ENCODE measurements at places on chromosomes 12 and 14. TPM values are rescaled to one million over a fixed set of nuclear protein-coding genes. Genes with fewer than 3 reads are reported as not detected.

TMEM229B gene
- 28.0 TPM for polyA plus RNA-seq

MOAP1 gene
- polyA plus RNA-seq: 90.4 TPM

- no peaks in the 10 kb centered on the region for H3K27me3 ChIP-seq
- H3K4me3 ChIP-seq: no peak overlapping the region
- H3K27ac ChIP-seq: no peak overlapping the region
- H3K36me3 ChIP-seq: peaks cover 7% of the 10 kb centered on the region
These were observed 393 bp downstream of the ORMDL2 start for GRCh38 chr12:55818140-55818728.

- peaks cover 8% of the 10 kb centered on the region for H3K27me3 ChIP-seq
- no peaks in the 10 kb centered on the region for H3K4me1 ChIP-seq
- no peak for DNase-seq
- H3K27ac ChIP-seq: no peak overlapping the region
These were observed 96.3 kb downstream of the ST8SIA1 start for GRCh38 chr12:22238211-22238610.

DNA sequence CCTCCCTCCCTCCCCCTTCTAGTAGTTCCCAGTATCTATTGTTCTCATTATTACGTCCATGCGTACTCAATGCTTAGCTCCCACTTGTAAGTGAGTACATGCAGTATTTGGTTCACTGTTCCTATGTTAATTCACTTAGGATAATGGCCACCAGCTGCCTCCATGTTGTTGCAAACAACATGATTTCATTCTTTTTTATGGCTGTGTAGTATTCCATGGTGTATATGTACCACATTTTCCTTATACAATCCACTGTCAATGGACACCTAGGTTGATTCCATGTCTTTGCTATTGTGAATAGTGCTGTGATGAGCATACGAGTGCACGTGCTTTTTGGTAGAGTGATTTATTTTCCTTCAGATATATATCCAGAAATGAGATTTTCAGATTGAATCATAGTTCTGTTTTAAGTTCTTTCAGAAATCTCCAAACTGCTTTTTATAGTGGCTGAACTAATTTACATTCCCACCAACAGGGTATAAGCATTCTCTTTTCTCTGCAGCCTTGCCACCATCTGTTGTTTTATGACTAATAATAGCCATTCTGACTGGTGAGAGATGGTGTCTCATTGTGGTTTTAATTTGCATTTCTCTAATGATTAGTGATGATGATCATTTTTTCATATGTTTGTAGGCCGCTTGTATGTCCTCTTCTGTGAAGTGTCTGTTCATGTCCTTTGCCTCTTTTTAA lies 17.9 kb upstream of the CLEC7A start:
- no peak for DNase-seq
- H3K36me3 ChIP-seq: no peaks in the 10 kb centered on the region
- H3K4me3 ChIP-seq: no peak overlapping the region
- no peaks in the 10 kb centered on the region for H3K27me3 ChIP-seq
- no peak overlapping the region for H3K27ac ChIP-seq

- H3K36me3 ChIP-seq: no peaks in the 10 kb centered on the region
- no peak overlapping the region for H3K4me3 ChIP-seq
- no peaks in the 10 kb centered on the region for H3K4me1 ChIP-seq
- H3K27ac ChIP-seq: no peak overlapping the region
- no peak for DNase-seq
- H3K27me3 ChIP-seq: no peaks in the 10 kb centered on the region
These were observed 73.7 kb upstream of the KCNH3 start for GRCh38 chr12:49465132-49465531.

GRCh38 chr12:131916306-131917138 lies 12.6 kb upstream of the PUS1 start:
- DNase-seq: no peak
- no peak overlapping the region for H3K4me3 ChIP-seq
- no peaks in the 10 kb centered on the region for H3K4me1 ChIP-seq
- peaks cover under 1% of the 10 kb centered on the region for H3K27me3 ChIP-seq

GRCh38 chr12:25458047-25458552 lies 95.0 kb downstream of the LMNTD1 start:
- no peak overlapping the region for H3K4me3 ChIP-seq
- no peaks in the 10 kb centered on the region for H3K36me3 ChIP-seq
- no peaks in the 10 kb centered on the region for H3K27me3 ChIP-seq
- H3K27ac ChIP-seq: no peak overlapping the region
- DNase-seq: no peak

DNA sequence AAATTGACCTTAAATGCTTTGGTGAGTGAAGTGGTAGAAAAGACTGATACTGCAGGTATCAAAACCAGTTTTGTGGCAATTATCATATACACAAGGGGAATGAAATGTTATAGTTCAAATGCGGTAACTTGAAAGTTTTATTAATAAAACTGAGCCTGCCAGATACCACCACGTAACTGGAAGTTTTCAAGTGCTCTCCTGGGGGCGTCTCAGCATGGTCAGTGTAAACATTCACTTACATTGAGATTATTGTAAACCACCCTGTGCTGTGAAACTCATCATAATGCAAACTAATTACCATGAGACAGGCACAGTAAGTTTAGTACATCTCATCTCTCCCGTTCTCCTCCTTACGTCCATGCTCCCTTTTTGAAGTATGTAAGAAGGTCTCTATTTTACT lies 280.7 kb upstream of the FAR2 start:
- H3K36me3 ChIP-seq: no peaks in the 10 kb centered on the region
- no peak overlapping the region for H3K4me3 ChIP-seq
- DNase-seq: no peak
- no peak overlapping the region for H3K27ac ChIP-seq
- H3K4me1 ChIP-seq: no peaks in the 10 kb centered on the region
- peaks cover 5% of the 10 kb centered on the region for H3K27me3 ChIP-seq

- no peak overlapping the region for H3K4me3 ChIP-seq
- DNase-seq: no peak
- peaks cover 18% of the 10 kb centered on the region for H3K36me3 ChIP-seq
- no peaks in the 10 kb centered on the region for H3K4me1 ChIP-seq
- H3K27ac ChIP-seq: no peak overlapping the region
- no peaks in the 10 kb centered on the region for H3K27me3 ChIP-seq
These were observed 15.2 kb downstream of the C12orf43 start for GRCh38 chr12:121001060-121001459.

DNA sequence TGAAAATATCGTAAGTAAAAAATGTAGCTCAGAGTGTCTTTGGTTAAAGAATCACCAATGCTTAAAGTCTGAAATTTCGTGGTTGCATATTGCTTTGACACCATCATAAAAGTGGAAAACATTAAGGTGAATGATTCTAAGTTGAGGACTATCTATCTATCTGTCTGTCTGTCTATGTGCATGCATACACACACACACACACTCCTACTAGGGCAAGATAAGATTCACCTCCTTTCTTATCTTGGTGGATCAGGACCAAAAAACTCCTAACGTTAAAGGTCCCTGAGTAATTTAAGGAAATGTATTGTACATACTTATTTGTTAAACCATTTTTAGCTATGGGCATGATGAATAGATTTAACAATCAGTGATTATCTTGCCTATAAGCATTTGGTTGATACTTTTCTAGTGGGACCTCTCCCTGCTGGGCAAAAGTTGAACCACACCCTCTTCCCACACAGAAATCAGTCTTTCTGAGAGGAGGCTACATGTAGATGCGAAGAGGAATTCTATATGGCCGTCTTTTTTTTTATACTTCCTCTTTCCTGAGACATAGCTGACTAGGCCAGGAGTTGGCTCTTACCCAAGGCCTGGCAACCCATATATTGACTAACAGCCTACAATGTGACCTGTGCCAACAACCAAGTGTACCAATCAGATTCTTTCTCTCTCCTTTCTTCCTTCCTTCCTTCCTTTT lies 19.3 kb upstream of the LLPH start:
- H3K27ac ChIP-seq: no peak overlapping the region
- no peaks in the 10 kb centered on the region for H3K27me3 ChIP-seq
- no peak overlapping the region for H3K4me3 ChIP-seq
- H3K36me3 ChIP-seq: peaks cover 4% of the 10 kb centered on the region
- DNase-seq: no peak

- peak overlapping the region; percentile 74 for H3K4me3 ChIP-seq
- DNase-seq: no peak
These were observed 982 bp downstream of the BCL7A start for GRCh38 chr12:122022393-122023338.

DNA sequence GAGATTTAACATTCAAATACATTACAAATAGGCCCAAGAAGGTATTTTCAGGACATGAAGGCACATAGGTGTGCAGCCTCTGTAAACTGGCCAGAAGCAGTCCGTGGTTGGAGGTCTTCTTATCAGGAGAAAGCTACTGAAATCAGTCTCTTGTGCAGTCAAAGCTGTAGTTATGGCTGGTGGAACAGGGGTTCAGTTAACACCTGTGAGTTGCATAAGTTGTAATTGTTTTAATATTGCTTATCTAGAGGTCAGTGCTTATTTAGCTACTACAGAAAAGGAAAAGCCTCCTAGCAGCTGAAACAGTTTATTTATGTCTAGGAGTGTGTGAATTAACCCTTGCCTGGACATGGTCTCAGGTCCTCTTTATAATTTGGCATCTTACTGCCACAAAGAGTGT lies 377.6 kb upstream of the MDGA2 start:
- DNase-seq: no peak
- H3K36me3 ChIP-seq: no peaks in the 10 kb centered on the region
- no peak overlapping the region for H3K4me3 ChIP-seq
- H3K4me1 ChIP-seq: no peaks in the 10 kb centered on the region

TXNDC16 gene
- 2.1 TPM for polyA plus RNA-seq

DNA sequence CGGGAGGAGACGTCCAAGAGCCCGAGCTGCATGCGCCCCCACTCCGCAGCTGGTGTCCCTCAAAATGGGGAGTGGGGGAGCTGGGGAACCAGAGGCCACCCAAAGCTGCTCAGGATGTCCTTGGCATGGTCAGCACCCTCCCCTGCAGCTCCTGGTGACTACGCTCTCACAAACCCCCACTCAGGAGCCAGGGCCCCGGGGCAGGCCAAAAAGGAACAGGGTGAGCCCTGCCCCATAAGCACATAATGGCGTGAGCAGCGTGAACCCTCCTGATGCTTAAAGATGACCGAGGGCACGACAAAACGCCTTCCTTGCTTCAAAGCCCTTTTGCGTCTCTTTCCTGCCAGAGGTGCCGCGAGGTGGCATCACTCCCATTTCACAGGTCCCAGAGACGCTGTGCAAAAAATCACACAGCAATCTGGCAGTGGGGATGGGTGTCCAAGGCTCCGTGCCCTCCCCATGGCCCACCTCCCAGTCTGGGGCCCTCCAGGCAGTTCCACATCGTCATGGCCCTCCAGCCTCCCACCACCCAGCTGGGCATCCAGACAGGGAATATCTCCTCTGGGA lies 13.5 kb downstream of the NCOR2 start:
- H3K4me3 ChIP-seq: no peak overlapping the region
- H3K27ac ChIP-seq: no peak overlapping the region
- H3K4me1 ChIP-seq: peaks cover 63% of the 10 kb centered on the region
- peaks cover 2% of the 10 kb centered on the region for H3K27me3 ChIP-seq

MSI1 gene
- polyA plus RNA-seq: not detected

DNA sequence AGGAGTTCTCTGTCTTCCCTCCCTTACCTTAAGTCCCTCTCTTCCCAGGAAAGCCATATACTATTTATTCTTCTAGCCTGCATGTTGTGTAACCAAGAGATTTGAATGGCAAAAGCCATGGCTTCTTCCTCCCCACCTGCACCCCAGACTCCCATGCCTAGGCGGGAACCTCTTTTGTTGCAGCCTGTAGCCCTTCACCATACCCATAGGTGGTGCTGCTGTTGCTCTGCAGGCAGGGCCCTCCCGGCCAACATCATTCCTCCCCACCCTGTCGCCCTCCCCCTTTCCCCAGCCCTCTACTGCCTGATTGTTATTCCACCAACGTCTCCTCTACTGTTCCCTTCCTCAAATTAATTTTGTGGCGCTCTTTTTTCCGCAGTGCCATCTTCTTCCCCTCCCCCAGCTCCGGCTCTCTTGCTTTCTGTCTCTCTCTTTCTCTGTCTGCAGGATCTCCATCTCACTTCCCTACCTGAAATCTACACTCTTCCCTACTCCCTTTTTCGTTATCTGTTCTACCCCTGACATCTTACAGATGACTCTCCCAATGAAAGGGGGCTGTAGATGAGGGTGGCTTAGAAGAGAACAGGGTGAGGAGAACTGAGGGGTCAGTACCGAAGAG lies 13.8 kb downstream of the NGDN start:
- peaks cover 1% of the 10 kb centered on the region for H3K4me1 ChIP-seq
- peaks cover 8% of the 10 kb centered on the region for H3K36me3 ChIP-seq
- H3K27ac ChIP-seq: no peak overlapping the region
- no peak overlapping the region for H3K4me3 ChIP-seq
- no peak for DNase-seq

DNA sequence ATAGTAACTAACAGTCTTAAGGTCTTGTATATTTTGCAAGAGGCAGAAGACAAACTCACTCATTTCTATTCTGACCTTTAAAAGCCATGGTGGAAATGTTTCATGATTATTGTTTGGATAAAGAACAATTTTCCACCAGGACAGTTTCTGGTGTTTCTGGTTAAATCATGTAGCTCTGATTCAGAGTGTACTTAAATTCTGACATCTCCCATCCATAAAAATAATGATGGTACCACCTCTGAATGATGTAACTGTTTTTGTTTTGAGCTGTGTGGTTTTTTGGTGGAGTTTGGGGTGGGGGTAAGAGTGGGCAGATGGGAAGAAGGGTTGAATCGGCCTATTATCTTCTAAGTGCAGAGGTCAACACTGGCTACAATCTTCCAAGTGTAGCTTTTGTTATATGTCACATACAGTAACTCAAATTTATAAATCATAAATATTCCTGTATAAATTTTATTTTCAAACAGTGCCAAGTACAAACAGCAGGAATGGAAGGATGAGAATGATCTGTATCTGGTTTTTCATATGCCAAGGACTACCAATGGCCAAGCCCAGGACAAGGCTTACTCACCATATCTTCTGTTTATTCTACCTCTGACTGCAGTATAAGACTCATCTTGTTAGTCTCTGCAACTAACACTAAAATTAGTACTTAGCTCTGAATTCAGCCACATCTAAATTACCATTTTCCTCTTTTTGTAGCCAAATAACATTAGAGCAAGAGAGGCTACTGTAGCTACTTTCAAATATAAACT lies 108.7 kb downstream of the BCAT1 start:
- DNase-seq: no peak
- peaks cover 7% of the 10 kb centered on the region for H3K4me1 ChIP-seq
- H3K4me3 ChIP-seq: no peak overlapping the region

DNA sequence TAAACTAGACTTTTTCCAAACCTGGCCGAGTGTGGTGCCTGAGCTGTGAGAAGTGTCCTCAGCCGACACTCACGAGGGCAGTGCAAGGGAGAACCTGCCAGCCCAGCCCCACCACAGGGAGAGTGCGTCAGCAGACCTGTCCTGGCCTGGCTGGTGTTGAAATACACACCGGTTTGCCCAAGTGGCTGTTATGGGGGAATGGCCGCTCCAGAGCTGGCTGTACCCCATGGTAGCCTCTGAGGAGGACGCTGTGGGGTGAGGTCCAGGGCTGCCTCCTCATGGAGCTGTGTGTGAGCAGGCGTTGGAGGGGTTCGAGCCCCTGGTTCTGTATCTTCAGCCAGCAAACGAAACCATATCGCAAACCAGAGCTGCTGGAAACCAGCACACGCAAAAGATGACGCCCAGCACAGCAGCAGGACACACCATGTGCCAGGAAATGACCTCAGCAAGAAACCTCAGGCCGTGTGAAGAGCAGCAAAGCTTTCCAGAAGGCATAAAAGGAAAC lies 9.4 kb downstream of the ANKRD9 start:
- H3K27ac ChIP-seq: peak overlapping the region; percentile 93
- H3K4me3 ChIP-seq: peak overlapping the region; percentile 53
- peaks cover 10% of the 10 kb centered on the region for H3K27me3 ChIP-seq
- H3K4me1 ChIP-seq: peaks cover 16% of the 10 kb centered on the region
- H3K36me3 ChIP-seq: no peaks in the 10 kb centered on the region

- H3K4me1 ChIP-seq: no peaks in the 10 kb centered on the region
- DNase-seq: no peak
- H3K4me3 ChIP-seq: no peak overlapping the region
These were observed 292.7 kb upstream of the RTL1 start for GRCh38 chr14:101196051-101196712.
